Kidney epithelial cell (primary cell): ENCODE measurements at places on chromosomes 7 and 10.

DNA sequence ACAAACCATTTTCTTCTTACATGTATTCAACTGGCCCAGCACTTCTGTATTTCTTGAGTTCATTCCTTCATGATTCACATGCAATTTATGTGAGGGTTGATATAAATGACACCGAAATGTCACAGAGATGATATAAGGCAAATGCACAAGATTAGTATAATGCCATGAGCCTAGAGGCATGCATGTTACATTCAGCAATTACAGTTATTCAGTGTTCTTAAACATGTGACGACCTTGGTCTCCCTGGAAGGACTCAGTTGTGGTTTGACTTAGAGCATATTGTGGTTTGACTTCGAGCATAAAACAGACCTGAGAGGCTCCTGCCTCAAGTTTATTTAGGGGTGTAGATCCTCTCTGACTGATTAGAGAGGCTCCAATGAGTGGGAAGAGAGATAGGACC lies 752.1 kb upstream of the POM121L12 start:
- DNase-seq, result no peak

DNA sequence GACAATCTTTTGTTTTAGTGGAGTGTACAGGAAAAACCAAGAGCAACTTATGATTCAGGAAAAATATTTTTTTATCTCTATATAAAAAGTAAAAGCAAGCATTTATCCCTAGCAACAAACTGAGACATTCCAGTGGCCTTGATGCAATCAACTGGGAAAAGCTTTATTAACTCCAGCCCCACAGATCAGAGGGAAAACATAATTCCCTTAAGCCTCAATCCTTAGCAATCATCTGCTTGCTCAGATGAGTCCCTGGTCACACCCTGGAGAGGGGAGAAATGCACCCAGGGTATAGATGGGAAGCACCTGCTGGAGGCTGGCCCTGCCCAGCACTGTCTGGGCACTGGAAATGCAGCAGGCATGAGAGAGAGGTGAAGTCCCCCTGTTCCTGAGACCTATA lies 636.6 kb downstream of the TNS3 start:
- no peak for DNase-seq

DNA sequence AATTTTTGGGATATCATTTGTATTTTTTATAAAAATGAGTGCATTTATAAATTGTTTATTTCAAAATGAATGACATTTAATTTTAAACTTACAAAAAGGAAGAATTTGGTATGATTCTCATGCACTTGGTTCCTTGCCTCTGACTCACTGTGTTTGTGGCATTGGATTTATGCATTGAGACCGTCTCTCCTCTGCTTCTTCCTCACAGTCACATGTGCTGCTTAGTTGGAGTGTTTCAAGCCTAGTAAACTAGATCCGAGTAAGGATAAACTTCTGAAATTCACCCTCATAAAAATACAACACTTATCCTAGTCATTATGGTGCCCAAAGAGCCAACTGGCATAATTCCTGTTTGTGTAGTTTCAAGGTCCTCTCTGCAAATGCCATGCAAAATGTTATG lies 19.1 kb upstream of the FZD8 start:
- DNase-seq, result no peak

GRCh38 chr10:79179164-79179956 lies 110.6 kb downstream of the ZMIZ1 start:
- DNase-seq, result no peak

- DNase-seq, result no peak
These were observed 15.1 kb downstream of the LSMEM1 start for GRCh38 chr7:112495810-112496462.

DNA sequence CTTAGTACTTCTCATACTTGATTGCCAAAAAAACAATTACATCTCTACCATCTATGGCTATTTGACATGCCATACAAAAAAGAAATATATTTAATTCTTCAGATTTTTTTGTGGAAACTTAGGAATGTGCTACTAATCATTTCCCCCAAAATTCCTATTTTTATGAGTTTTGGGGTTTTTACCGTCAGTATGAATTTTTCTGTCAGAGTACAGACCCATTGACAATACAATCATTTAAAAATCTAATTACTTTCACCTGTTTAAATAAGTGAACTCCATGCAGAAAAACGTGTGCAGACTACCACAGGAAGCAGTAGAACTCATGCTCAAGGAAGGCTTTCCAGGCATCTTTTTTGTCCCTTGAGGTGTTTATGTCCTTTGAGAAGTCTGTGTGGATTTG lies 48.8 kb upstream of the FOXP2 start:
- no peak for DNase-seq

DNA sequence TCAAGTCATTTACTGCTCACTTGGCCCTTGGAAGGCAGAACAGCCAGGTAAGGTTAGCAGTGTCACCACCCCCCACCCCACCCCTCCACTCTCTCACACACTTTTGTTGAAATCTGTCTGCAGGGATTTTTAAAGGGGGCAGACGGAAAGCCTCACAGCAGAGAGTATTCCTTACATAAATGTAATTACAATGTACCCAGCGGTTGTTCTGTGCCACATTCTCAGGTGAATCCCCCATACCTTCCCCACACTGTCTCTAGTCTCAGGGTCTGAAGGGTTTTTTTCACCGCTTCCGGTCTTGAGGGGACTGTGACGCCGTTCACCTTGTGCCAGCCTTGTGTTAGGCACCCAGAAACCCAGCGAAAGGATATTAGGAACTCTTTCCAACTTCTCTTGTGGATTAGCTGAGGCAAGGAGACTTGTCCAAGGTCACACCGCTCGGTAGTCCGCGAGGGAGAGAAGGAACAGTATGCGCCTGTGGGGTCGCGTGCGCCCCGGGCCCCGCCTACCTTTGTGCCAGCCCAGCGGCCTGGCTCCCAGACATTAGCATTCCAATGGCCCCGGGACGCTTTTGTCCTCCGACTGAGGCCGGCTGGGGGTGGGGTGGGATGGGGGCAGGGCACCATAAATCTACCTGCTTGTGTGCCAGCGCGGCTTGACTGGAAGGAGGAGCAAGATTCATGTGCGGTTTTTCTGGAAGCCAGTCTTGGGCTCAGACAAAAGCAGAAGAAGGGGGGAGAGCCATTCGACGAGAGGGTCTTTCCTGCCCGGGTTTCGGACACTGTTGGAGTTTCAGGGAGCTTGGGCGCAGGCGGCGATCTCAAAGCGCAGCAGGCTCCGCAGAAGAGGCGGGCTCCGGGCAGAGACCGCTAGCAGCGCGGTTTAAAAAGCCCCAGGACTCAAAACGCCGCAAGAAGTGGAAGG lies 4.5 kb downstream of the NEUROG3 start:
- no peak for DNase-seq

GRCh38 chr10:104109908-104110662 lies 11.9 kb upstream of the SFR1 start:
- DNase-seq, result peak; percentile 81

GRCh38 chr10:103578782-103579382 lies 85.4 kb downstream of the NEURL1 start:
- peak; percentile 26 for DNase-seq

DNA sequence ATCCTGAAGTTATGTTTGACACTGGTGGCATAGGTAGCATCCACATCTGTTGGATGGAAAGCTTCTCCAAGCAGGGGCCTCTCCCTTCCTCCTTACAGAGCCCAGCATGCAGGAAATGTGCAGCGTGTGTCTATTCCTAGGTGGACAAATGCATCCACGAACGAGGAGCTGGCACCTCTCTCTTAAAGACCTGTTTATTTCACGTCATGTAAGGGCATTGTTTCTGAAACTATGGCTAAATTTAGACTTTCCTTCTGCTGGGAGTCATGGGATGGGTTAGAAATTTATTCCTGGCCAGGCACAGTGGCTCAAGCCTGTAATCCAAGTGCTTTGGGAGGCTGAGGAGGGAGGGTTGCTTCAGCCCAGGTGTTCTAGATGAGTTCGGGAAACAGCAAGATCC lies 208.4 kb upstream of the SVIL start:
- DNase-seq, result no peak

DNA sequence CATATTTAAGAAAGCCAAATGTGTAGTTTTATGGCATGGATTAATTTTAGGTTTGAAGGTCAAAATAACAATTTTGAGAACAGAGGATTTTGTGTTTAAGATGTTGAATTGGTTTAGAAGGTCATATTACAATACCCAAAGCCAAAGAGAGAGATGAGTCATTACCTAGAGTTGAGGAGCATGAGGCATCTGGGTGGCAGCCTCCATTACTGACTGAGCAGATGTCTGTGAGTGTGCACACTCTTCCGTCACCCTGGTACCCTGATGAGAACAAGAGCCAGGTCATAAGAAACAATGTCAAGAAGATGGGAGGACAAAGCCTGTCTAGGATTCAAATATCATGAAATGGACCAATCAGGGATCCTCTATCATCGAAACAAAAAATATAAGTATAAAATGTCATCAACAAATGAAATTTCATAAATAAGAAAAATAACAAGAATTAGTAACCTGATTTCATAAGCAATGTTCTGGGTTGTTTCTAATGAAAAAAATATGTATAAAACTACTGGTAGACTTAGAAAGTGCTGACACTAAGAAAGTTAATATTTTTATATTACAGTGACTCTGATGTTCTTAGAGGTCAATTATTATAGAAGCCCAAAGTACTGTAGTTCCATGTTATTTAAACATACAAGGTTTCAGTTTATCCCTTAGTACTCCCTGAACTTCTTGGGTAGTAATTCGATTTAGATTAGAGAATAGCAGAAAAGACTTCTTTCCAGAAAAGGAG lies 20.0 kb downstream of the CUBN start:
- DNase-seq, result no peak

GRCh38 chr10:46555366-46555712 lies 1.1 kb downstream of the GPRIN2 start:
- no peak for DNase-seq

GRCh38 chr7:17022920-17023319 lies 141.1 kb upstream of the AGR3 start:
- DNase-seq, result no peak

DNA sequence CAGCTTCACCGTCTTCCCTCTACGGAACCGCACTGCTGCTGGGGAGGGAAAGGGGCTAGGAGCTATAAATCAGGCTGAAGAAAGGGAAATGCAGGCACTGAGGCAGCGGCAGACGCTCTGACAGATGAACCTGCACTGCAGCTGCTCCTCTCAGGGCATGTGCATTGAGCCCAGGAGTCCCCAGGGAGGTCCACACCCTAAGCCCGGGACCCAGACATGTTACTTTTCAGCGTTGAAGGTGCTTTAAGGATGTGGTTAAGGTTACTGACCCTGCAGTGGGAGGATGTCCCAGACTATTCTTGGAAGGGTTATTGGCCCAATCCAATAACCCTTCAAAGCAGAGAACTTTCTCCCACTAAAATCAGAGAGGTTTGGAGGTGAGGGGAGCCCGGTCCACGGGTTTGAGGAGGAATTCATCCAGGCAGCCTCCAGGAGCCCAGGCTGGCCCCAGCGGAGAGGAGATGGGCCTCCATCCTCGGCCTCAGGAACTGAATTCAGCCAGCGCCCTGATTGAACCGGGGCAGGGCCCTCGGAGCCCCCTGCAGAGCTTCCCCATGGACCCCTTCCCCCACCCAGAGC lies 75.4 kb downstream of the ADARB2 start:
- no peak for DNase-seq

GRCh38 chr7:12322284-12322902 lies 81.3 kb downstream of the VWDE start:
- no peak for DNase-seq
